SJSA1 (cell line): ENCODE measurements at places on chromosomes 3 and 15. TPM values are rescaled to one million over a fixed set of nuclear protein-coding genes. Genes with fewer than 3 reads are reported as not detected.

The ACTR8 gene
- total RNA-seq = 11.7 and 21.4 TPM in 2 replicates

The ADAMTSL3 gene
- 1.7 and 2.6 TPM in 2 replicates for total RNA-seq

The SPINT1 gene
- 0.87 TPM in 1 of 2 replicates, not detected in the other for total RNA-seq

The CLDN18 gene
- not detected in 2 replicates for total RNA-seq

The GOLGA8S gene
- total RNA-seq = 0.05 TPM in 1 of 2 replicates, not detected in the other

The PSTPIP1 gene
- not detected in 2 replicates for total RNA-seq

The IQCF5 gene
- not detected in 2 replicates for total RNA-seq

The MESP1 gene
- 0.26 TPM in 1 of 2 replicates, not detected in the other for total RNA-seq

The MAP1A gene
- total RNA-seq = 37.3 and 58.7 TPM in 2 replicates

The BSN gene
- 0.05 TPM in 1 of 2 replicates, not detected in the other for total RNA-seq

The RLBP1 gene
- 0.16 TPM in 1 of 2 replicates, not detected in the other for total RNA-seq

The CFAP91 gene
- total RNA-seq = 0.18 and 0.34 TPM in 2 replicates

The ERICH6 gene
- not detected in 2 replicates for total RNA-seq

DNA sequence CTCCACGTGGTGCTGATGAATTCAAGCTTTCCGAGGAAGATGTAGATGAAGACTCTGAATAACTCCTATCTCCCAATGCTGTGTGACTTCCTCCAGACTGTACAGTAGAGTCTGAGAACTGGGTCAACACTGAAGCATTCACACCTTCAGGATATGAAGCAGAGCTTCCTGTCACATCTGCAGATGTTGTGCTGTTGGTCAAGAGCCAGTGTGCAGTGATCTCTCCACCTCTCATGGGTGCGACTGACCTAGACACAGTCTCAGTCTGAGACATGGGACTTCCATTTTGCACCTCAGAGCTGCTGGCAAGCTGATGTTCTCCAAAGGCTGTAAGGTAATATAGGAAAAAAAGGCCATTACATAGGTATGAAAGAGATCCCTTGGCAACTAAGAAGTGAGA, 36.5 kb downstream of the HEG1 start:
- H3K27me3 ChIP-seq = no peaks in the 10 kb centered on the region
- H3K4me3 ChIP-seq = no peak overlapping the region
- peaks cover 22% of the 10 kb centered on the region for H3K4me1 ChIP-seq
- peaks cover 76% of the 10 kb centered on the region for H3K36me3 ChIP-seq
- H3K27ac ChIP-seq = no peak overlapping the region

DNA sequence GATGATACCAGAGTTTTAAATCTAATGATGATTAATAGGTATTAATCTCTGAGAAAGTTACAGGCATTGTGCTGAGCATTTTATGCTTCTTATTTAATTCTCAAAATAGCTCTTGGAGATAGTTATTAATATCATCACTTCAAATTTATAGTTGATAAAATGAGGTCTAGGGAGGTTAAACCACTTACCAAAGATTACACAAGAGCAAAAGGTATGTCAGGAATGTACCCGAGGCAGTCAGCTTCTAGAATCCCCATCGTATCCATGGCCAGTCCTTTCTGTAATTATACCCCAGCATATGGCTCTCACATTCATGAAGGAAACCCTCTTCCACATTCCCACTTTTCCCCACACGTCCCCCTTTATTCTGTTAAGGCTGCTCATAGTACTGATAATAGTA, 421.3 kb downstream of the PYDC2 start:
- H3K27me3 ChIP-seq = no peaks in the 10 kb centered on the region
- H3K36me3 ChIP-seq = no peaks in the 10 kb centered on the region

DNA sequence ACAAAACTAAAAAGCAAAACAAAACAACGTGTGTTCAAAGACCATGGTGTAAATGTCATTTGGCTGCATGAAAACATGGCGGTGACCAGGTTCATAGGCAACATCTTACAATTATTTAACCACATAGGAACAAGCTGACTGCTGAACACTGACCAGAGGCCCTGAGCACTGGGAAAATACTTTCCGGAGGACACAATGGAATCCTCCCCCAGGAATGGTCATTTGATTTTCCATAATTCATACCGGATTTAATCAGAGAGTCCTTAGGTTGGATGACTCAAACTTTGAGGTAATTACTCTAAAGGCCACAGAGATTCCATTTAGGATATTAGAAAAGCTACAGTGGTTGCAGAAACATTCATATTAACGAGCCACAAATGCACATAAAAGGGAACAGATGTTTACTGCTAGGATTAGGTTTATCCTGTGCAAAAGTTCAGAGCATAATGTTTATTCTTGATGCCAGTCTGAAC, 254.7 kb downstream of the NR1D2 start:
- H3K4me3 ChIP-seq = no peak overlapping the region
- no peak for DNase-seq
- no peaks in the 10 kb centered on the region for H3K4me1 ChIP-seq
- H3K27ac ChIP-seq = no peak overlapping the region

DNA sequence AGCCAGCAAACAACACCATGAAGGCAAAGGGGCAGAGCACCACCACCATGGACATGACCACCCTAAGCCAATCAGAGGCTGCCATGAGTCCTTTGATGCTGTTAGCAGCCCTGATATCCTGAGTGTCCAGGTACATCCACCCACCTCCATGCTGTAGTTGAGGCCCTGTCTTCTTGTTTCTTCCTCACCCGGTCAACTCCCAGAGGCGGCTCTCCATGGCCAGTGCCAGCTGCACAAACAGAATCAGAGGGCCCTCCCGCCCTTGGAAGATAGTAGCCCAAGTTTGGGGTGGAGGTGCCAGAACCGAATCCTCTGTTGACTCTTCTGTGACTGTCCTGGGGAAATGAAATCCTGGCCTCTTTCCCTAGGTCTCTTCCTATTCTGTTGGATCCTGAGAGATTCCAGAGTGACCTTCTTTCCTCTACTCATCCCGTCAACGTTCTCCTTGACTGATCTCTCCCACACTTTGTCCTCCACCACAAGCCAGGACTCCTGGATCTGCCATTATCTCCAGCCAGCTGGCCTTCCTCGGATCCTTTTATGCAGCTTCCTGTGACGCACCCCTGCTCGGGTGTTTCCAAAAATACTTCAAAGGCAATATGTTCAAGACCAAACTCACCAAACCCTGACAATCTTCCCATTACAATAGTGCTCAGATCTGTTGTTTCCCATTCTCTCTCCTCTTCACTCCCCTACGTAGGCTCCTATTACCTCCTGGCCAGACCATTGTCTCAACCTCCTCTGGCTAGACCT, 45.4 kb upstream of the DLG1 start:
- H3K27ac ChIP-seq = no peak overlapping the region
- H3K27me3 ChIP-seq = no peaks in the 10 kb centered on the region
- DNase-seq = no peak
- H3K4me1 ChIP-seq = peaks cover 10% of the 10 kb centered on the region
- H3K36me3 ChIP-seq = no peaks in the 10 kb centered on the region

- H3K36me3 ChIP-seq = no peaks in the 10 kb centered on the region
- peaks cover 29% of the 10 kb centered on the region for H3K27me3 ChIP-seq
- DNase-seq = no peak
- no peak overlapping the region for H3K4me3 ChIP-seq
Measured at GRCh38 chr3:57163751-57164150, 1.4 kb downstream of the IL17RD start.

GRCh38 chr3:110741891-110742290, 329.7 kb upstream of the NECTIN3 start:
- no peaks in the 10 kb centered on the region for H3K36me3 ChIP-seq
- no peak overlapping the region for H3K27ac ChIP-seq
- no peak overlapping the region for H3K4me3 ChIP-seq
- H3K4me1 ChIP-seq = no peaks in the 10 kb centered on the region
- H3K27me3 ChIP-seq = no peaks in the 10 kb centered on the region
- DNase-seq = no peak

GRCh38 chr15:66670762-66671580, 31.1 kb upstream of the SMAD6 start:
- DNase-seq = no peak
- no peaks in the 10 kb centered on the region for H3K27me3 ChIP-seq
- H3K36me3 ChIP-seq = no peaks in the 10 kb centered on the region
- H3K4me3 ChIP-seq = no peak overlapping the region
- no peaks in the 10 kb centered on the region for H3K4me1 ChIP-seq

- H3K36me3 ChIP-seq = peaks cover 30% of the 10 kb centered on the region
- no peak overlapping the region for H3K27ac ChIP-seq
- no peak overlapping the region for H3K4me3 ChIP-seq
- DNase-seq = no peak
- H3K4me1 ChIP-seq = peaks cover 20% of the 10 kb centered on the region
Measured at GRCh38 chr3:113743006-113743630, 2.9 kb downstream of the NAA50 start.

- no peak for DNase-seq
- H3K4me1 ChIP-seq = peaks cover under 1% of the 10 kb centered on the region
- H3K36me3 ChIP-seq = no peaks in the 10 kb centered on the region
Measured at GRCh38 chr3:196706327-196706726, 5.7 kb downstream of the CEP19 start.

DNA sequence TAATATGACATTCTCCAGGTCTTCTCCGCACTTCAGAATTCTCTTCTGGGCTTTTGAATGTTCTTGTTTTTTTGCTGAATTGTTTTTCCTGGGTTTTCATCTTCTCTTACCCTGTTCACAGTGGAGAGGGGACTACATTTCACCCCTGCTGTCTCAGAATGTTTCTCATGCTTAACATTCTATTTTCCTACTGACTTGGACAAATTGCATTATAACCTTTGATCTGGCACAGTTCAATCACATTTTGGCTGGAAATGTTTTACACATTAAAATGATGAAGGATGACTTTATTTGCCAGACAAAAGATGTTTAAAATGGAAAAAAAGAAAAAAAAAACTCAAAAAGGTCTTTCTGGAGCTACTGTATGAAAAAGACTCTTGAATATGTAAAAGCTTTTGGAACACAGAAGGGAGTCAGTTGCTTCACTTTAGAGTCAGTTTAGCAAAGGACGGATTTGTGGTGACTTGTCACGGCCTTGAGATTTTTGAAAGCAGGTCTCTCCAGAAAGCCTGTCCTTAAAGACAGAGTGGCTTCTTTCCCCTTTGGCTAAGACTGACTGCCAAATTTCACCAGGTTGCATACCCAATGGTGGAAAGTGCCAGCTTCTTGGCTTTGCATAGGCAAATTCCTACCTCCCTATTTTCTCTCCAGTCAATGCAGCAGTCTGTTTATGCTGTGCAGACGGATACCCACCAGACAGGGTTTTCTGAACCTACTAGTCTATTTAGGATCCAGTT, 401.0 kb upstream of the TBL1XR1 start:
- no peaks in the 10 kb centered on the region for H3K36me3 ChIP-seq
- H3K27ac ChIP-seq = no peak overlapping the region
- H3K4me1 ChIP-seq = peaks cover 40% of the 10 kb centered on the region
- H3K27me3 ChIP-seq = no peaks in the 10 kb centered on the region

- peaks cover 10% of the 10 kb centered on the region for H3K4me1 ChIP-seq
- peak overlapping the region; percentile 79 for H3K4me3 ChIP-seq
- H3K27me3 ChIP-seq = no peaks in the 10 kb centered on the region
- no peak for DNase-seq
- H3K36me3 ChIP-seq = peaks cover 26% of the 10 kb centered on the region
- peak overlapping the region; percentile 73 for H3K27ac ChIP-seq
Measured at GRCh38 chr3:124730941-124731297, 667 bp downstream of the UMPS start.

- H3K27ac ChIP-seq = no peak overlapping the region
- H3K4me1 ChIP-seq = peaks cover 47% of the 10 kb centered on the region
- no peak for DNase-seq
- no peak overlapping the region for H3K4me3 ChIP-seq
- no peaks in the 10 kb centered on the region for H3K27me3 ChIP-seq
Measured at GRCh38 chr3:120473389-120473788, 22.6 kb upstream of the FSTL1 start.

GRCh38 chr15:94324835-94325767, 93.7 kb downstream of the MCTP2 start:
- no peak overlapping the region for H3K27ac ChIP-seq
- no peak for DNase-seq
- no peaks in the 10 kb centered on the region for H3K27me3 ChIP-seq
- H3K4me3 ChIP-seq = no peak overlapping the region
- no peaks in the 10 kb centered on the region for H3K36me3 ChIP-seq

DNA sequence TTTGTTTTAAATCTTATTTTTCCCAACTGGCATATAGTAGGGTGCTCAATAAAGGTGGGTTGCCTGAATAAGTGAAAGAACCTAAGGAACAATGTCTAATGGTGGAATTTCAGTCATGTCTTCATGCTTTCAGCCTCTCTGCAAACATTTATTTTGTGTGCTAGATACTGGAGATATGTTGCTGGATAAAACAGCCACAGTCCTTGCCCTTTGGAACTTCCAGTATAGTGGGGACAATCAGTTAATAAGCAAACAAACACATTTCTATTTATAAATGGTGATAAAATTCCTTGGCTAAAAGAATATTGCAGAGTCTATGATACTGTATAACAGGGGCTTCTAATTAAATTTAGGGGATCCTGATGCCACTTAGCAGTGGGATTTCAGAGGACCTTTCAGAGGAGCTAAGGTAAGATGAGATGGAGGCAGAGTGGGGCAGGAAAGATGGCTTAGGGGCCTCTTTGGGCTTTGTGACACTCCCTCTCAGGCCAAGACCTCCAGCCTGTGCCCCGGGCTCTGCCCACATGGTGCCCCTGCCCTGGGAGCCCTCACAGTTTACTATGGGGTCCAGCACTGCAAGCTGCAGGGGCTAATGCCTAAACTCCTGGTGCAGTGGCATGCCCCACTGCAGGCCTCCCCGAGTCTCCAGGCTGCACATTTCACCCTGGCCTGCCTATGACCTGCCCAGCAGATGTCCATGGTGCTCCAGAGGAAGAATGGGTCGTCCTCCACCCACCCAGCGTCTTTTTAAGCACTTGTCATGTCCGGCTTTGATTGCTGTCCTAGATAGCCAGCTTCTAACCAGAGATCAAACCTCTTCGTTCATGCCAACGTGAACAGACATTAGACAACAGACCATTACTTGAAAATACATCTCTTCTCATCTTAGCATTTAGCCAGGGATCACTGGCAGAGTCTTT, 61.6 kb upstream of the PRR23C start:
- no peaks in the 10 kb centered on the region for H3K36me3 ChIP-seq
- no peaks in the 10 kb centered on the region for H3K4me1 ChIP-seq
- no peak overlapping the region for H3K27ac ChIP-seq
- no peak for DNase-seq

GRCh38 chr3:192273001-192273696, 454.2 kb downstream of the FGF12 start:
- H3K36me3 ChIP-seq = no peaks in the 10 kb centered on the region
- H3K4me3 ChIP-seq = no peak overlapping the region
- no peak for DNase-seq
- no peaks in the 10 kb centered on the region for H3K27me3 ChIP-seq

- no peak overlapping the region for H3K4me3 ChIP-seq
- no peak for DNase-seq
- no peaks in the 10 kb centered on the region for H3K27me3 ChIP-seq
- no peak overlapping the region for H3K27ac ChIP-seq
Measured at GRCh38 chr15:41969851-41970431, 2.4 kb downstream of the EHD4 start.

DNA sequence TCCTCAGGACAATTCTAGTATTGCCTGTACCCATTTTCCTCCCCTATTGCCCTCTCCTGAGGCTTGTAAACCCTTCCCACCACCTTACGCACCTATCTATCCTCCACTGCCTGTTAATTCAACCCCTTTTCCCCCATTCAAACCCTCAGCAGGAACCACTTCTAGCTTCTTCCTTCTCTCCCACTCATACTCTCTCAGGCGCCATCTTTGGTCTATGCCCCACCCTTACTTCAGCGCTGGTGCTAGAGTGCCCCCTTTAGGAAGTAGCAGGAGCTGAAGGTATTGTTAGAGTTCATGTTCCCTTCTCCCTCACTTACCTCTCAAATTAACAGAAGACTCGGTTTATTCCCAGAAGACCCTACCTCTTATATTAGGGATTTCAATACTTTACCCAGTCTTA, 121.8 kb upstream of the NLGN1 start:
- no peaks in the 10 kb centered on the region for H3K36me3 ChIP-seq
- no peak overlapping the region for H3K27ac ChIP-seq
- no peaks in the 10 kb centered on the region for H3K27me3 ChIP-seq
- no peaks in the 10 kb centered on the region for H3K4me1 ChIP-seq
- DNase-seq = no peak
